CD4-positive, alpha-beta T cell treated with Interferon alpha-2 for 1 hour (primary cell): ENCODE measurements at places on chromosomes 16 and 17.
A peak's percentile ranks its signal among the peaks of the same experiment; 100 is the strongest.

DNA sequence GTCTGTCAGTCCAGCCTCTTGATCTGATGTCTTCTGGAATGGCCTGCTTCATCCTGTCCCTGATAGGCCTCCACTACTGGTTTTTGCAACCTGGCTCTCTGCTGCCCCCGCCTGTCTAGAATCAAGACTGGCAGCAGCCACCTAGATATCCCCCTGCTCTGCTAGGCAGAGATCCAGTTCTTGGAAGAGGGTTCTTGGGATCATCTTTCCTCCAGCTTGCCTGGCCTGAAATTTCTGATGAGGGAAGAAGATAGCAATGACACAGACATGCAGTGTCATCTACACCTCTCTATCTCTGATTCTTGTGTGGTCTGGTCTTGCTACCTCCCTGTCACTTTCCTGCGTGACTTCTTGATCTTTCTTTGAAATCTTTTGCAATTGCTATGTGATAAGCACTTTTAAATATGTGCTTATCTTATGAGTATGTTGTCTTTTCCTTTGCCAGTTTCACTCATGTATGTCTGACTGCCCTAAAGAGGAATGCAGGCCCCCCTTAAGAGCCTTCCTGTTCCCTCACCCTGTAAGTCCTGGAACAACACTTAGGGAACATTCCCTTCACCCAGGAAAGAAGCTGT is 20.3 kb upstream of the NFATC3 start:
- DNase-seq = peak; percentile 81

- DNase-seq = peak; percentile 19
Measured at GRCh38 chr16:89094252-89094879, 714 bp downstream of the ACSF3 start.

DNA sequence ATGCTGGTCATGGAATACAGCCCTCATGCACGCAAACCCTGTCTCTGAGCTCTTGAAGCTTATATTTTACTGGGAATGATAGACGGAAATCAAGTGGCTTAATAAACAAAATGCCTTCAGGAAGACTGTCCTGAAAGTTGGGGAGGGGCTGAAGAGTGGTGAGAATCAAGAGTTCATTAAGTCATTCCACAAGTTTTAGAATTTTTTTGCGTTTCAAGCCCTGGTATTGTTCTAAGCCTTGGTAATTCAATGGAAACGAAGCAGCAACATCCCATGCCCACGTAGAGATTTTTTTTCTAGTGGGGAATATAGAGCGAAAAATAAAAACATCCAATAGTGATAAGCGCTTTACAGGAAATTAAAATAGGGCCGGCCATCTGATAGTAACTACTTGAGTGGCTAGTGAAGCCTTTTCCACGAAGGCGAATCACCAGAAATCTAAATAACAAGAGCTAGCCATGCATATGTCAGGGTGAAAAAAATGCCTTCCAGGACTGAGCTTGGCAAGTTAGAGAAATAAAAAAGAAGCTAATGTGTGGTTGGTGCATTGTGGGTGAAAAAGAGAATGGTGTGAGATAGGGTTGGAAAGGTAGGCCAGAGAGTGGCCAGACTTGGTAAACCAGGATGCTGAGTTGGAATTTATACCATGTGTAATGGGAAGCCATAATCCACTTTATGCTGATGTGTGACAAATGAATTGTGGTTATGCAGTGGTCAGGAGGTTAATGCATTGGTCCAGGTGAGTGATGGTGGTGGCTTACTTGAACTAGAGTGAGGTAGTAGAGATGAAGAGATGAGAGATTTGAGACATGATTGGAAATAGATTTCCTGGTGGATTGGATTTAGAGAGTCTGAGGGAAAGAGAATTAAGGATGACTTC is 772 bp downstream of the PFAS start:
- no peak for DNase-seq

GRCh38 chr16:90034504-90034903 is 15.2 kb upstream of the DBNDD1 start:
- no peak for DNase-seq

- DNase-seq = no peak
Measured at GRCh38 chr17:45912319-45912718, 18.0 kb downstream of the MAPT start.

DNA sequence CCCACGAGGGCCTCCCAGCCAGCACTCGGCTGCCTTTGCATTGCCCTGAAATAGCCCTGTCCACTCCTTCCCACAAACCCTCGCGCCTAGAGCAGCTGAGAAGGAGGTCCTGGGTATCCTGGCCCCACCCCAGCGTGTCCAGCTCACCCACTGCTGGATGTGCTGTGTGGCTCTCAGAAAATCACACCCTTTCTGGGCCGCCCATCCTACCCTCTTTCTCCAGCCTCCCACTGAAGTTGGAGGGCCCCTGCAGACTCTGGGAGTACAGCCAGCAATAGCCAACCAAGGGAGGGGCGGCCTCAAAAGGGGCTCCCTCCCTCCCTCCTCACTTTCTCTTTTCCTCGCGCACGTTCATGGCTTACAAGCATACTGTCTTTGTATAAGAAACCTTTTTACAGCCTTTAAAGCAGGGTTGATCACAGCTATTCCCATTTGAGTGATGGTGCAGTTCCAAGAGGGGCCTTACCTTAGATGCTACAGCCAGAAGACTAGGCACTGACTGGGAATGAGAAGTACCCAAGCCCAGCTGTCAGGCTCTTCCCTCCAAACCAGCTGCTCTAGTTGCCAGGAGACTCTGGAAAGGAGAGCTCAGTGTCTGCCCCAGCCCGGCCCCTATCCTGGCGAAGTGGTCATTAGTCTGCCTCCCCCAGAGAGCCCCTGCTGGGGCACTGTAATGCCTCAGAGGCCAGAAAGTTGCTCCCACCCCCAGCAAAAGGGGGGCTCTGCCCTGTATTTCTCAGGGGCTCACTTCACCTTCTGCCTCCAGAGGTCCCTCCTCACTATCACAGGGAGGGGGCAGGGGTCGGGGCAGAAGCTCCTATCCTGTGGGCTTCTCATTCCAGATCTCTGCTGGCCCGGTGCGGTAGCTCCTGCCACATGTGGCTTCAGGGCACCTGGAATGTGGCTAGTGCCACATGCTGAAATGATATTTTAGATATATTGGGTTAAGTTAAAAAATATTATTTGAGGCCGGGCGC is 38.1 kb downstream of the DCAKD start:
- DNase-seq = no peak

GRCh38 chr16:86965840-86966550 is 351.2 kb downstream of the C16orf95 start:
- DNase-seq = no peak

DNA sequence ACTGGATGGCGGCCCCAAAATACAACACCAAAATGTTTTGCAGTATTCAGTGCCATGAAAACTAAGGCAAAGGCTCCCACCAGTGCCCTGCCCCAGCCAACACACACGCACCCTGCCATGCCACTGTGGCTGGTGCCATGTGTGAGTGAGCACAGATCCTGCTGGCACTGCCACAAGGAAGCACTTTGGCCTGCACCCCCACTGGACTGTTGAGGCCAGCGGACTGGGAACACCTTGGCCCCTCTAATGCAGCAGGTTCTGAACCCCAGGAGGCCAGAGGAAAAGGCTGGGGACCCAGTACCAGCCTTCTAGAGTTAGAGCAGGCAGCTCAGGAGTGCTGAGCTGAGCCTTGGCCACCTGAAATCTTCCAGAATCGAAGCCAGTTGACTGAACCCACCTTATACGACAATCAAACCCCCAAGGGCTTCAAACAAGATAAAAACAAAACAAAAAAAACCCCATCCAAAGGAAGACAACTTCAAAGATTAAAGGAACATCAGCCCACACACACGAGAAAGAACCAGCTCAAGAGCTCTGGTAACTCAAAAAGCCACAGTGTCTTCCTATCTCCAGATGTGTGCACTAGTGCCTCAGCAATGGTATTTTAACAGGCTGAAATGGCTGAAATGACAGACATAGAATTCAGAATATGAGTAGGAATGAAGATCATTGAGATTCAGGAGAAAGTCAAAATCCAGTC is 21.5 kb downstream of the NLRP1 start:
- no peak for DNase-seq

DNA sequence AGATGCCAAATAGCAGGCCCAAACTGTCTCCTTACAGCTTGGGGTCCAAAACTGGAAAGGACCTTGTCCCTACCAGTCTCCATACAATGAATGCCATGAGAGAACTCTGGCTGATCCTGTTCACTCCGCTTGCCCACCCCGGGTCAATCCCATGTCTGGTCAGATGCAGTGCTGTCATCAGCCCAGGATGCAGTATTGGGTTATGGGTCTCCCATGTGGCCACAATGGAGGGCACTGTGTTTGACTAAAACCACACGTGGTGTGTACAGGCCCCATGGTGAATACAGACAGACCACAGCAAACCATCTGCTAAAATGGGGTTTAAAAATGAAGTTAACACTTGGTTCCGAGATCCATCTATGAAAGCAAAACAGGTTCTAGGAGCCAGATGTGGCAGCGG is 20.4 kb downstream of the TRIM16 start:
- no peak for DNase-seq
